C1 segment of cervical spinal cord (tissue), 14 donors: ENCODE measurements at places on chromosomes 16 and 17.
A peak's percentile ranks its signal among the peaks of the same experiment; 100 is the strongest.

DNA sequence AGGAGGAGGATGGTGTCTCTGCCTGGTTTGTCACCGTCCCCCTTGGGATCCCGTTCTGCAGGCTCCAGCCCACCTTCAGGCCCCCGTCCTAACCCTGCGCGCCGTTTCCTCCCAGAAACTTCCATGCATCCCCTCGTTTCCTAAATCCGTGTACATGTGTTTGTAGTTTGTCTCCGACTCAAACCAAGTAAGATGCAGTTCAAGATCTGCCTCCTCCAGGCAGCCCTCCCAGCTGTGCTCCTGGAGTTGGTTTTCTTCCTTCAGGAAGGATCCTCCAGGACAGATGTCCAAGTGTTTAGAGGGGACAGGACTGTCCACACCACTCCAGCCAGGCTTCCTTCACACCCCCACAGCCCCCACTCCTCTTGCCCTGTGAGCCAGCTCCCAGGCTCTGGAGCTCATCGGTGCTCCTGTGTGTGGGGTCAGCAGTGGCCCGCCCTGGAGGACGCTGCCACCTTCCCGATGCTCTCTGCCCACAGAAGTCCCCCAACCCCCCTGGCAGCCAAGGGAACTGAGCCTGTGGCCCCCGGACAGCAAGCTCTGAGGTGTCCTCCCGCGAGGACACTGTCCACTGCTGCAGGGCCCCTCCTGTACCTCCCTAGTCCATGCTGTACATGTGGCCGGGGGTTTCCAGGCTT lies 11.3 kb downstream of the BAIAP2 start:
- DNase-seq = no peak

- DNase-seq = no peak
Measured at GRCh38 chr17:42629411-42630009, 20.0 kb downstream of the TUBG1 start.

DNA sequence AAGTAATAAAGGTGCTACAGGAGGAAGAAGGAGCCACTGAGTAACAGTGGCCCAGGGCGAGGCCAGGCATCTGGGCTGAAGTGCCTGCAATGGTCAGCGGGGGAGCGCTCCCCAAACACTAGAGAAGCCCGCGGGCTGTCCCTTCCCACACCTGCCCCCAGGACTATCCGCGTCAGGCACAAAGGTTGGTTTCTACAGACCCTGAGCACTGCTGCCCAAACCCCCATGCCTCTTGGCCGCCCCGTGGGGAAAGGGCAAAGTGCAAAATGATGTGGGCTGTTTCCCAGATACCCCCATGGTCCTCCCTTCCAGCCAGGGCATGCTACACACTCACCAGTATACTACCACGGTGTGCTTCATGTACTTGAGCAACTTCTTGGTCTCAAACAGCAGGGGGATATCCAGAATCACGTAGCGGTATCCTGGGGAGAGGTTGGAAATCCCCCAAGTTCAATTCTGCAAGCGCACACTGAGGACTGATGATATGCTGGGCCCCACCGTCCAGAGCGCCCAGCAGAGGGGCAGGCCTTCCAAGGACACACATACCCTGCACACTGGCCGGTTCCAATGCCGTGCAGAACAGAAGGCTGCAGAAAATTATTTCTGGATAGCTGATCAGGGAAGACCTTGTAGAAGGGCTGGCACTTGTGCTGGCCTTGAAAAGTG lies 21.5 kb downstream of the DCAKD start:
- DNase-seq = no peak

DNA sequence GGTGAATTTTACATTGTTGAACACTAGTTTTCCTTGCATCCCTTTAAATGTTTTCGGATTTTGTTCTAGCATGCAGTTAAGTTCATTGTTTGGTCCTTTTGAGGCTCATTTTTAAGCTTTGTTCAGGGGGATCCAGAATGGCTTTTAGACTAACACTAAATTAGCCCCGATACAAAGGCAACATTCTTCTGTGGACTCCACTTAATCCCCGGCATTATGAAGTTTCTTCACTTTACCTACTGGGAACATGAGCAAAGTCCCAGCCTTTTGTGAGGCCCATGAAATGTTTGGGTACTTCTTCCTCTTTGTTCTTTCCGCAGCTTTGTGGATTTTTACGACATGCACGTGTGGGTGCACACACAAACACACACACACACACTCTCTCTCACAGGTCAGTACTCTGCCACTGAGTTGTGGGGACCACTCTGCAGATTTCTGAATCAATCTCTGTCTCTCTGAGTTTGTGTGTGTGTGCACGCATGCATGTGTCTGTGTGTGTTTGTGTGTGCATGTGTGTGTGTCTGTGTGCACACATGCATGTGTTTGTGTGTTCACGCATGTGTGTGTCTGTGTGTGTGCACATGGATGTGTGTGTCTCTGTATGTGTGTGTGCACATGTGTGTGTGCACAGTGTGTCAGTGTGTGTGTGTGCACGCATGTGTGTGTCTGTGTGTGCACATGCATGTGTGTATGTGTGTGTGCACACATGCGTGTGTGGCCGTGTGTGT lies 240.4 kb upstream of the TNRC6C start:
- DNase-seq = no peak

- no peak for DNase-seq
Measured at GRCh38 chr17:6104956-6105648, 34.9 kb downstream of the WSCD1 start.

- DNase-seq = no peak
Measured at GRCh38 chr16:55434000-55434399, 45.0 kb upstream of the MMP2 start.

- no peak for DNase-seq
Measured at GRCh38 chr16:59088431-59088830, 354.3 kb upstream of the GOT2 start.

- DNase-seq = no peak
Measured at GRCh38 chr17:79830303-79830702, 8.9 kb downstream of the CBX4 start.

GRCh38 chr17:45584092-45585036 lies 93.8 kb upstream of the PLEKHM1 start:
- DNase-seq = no peak

- DNase-seq = no peak
Measured at GRCh38 chr16:79786389-79786788, 185.9 kb upstream of the MAF start.

DNA sequence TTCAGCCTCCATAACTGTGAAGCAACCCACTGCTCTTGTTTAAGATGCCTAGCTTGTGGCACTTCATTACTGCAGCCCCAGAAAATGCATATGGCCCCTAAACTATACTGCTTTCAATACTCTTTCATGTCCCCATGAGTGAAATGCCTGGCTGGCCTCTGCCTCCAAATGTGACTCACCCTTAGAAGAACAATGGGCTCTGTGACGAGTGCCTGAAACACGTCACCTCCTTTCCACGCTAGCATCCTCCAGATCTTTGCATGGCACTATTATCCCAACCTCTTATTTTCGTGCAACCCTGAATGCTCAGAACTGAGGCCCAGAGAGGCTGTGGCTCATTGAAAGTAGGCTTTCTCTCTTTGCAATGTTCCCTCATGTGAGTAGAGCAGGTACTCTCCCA lies 233.1 kb downstream of the CBLN1 start:
- peak; percentile 31 for DNase-seq

- DNase-seq = no peak
Measured at GRCh38 chr16:89366561-89367537, 123.5 kb downstream of the ANKRD11 start.

DNA sequence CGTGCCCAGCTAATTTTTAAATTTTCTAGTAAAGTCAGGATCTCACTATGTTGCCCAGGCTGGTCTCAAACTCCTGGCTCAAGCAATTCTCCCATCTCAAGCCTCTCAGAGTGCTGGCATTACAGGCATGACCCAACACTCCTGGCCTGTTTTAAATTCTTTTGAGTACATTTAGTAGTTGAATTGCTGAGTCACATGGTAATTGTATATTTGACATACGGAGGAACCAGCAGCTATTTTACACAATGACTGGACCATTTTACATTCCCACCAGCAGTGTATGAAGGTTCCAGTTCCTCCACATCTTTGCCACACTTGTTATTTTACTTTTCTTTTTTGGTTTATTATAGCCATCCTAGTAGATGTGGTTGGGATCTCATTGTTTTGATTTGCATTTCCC lies 43.6 kb downstream of the RHOT1 start:
- no peak for DNase-seq

DNA sequence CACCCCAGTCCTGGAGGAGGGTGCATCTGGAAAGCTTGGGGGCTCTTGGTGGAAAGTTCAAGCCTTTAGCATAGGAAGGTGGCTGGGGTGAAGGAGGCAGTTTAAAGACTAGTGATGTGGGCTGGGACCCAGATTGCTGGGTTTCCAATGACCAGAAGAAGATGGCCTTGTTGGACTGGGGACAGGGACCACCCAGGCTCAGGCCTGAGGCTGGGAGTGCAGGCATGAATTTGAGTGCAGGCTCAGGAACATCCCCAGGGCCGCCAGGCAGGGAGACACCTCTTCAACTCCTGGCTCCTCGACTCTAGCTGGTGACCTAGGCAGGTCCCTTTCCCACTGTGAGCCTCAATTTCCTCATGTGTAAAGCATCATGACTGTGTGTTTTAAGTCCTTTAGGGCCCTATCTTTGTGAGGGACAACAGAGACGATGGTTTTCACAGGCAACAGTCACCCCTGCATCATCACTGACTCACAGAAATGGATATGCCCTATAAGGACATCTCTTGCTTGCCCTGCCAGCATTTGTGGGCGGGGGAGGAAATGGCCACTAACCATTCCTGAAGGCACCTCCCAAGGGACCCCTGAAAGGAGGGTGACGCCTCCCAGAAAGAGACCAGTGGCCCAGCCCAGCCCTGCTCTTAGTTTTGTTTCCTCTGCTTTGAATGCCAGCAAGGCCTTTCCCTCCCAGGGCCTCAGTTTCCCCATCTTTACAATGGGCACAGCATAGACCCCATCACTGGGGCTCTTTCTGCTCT lies 11.1 kb downstream of the NLRC5 start:
- no peak for DNase-seq

DNA sequence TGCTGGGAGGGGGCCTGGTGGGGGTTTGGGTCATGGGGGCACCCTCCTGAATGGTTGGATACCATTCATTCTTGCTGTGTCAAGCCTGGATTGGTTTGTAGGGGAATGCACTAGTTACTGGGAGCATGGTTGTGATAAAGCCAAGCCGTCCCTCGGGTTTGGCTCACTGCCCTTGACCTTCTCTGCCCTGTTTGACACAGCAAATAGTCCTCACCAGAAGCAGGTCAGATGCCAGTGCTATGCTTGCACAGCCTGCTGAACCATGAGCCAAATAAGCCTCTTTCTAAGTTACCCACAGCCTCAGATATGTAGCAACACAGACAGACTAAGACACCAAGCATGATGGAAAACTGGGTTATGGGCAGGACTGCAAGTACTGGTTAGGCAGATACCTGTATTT lies 14.6 kb downstream of the ZNF778 start:
- DNase-seq = no peak

DNA sequence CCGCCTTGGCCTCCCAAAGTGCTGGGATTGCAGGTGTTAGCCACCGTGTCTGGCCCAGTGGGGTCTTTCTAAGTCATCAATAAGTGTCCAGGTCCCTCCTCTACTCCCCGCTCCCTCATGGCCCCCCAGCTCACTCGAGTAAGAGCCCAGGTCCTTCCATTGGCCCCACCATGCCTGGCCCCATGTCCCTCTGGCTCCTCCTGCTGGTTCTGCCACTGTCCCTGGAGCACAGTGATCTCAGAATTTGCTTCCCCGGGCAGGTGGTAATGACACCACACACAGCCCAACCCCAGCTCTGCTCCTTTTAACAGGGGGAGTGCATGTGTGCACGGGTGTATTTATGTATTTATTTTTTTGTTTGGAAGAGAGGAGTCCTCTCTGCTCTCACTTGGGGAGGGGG lies 19.6 kb downstream of the MGAT5B start:
- DNase-seq = no peak

GRCh38 chr17:82029990-82030469 lies 1.4 kb upstream of the RAC3 start:
- peak; percentile 69 for DNase-seq

GRCh38 chr17:66459811-66460270 lies 157.4 kb downstream of the PRKCA start:
- DNase-seq = no peak

DNA sequence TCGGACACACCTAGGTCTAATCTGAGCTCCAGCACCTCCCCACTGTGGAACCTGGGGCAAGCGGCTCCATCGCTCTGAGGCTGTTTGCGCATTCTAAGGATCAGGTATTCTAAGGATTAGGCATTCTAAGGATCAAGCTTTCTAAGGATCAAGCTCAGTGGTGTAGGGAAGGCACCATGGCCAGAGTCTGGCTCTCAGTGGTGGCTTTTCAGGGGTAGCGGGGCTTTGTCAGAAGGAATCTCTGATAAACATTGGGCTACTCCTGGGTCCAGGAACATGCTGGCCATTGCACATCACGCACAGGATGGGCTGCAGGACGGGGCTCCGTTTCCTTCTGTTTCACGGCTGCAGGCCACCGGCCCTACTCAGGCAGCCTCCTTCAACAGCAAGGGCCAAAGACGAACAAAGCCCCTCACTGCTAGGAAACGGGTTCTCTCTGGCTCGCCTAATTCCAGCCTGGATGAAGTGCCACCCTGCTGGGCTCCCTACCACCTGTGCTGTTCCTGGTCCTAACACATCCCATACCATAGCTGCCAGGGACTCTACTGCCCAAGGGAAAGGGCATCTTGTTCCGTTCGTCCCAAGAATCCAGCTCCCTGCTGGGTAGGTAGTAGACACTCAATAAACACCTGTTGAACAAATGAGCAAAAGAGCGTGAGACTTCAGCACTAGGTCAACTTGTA lies 5.5 kb downstream of the C1QTNF1 start:
- DNase-seq = no peak

GRCh38 chr17:45370949-45371413 lies 54.2 kb upstream of the MAP3K14 start:
- no peak for DNase-seq

DNA sequence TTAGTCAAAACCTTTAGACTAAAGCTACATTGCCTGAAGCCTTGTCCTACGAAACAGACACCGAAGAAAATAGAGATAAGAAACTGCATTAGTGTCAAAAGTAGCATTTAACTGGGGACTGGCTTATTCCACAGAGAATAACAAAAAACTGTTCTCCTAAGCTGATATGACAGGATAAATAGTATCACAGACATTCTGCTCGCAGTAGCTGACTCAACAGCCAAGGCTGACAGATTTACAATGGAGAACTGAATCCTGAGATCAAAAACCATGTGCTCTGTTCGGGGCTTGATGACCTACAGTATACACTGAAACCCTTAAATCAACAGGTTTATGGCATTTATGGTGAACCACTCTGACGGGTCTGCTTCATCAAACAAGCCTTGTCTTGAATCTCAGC lies 25.5 kb downstream of the ADAMTS18 start:
- no peak for DNase-seq

- no peak for DNase-seq
Measured at GRCh38 chr17:74424657-74425056, 7.2 kb upstream of the GPRC5C start.
